ENCODE measurements at places on chromosomes 3 and 15. TPM values are rescaled to one million over a fixed set of nuclear protein-coding genes. Genes with fewer than 3 reads are reported as not detected.

Gene HTR3E
- total RNA-seq, result not detected

GRCh38 chr3:98962951-98963350, 61.5 kb upstream of the DCBLD2 start:
- H3K27ac ChIP-seq, result no peak overlapping the region
- H3K27me3 ChIP-seq, result no peaks in the 10 kb centered on the region
- H3K4me1 ChIP-seq, result no peaks in the 10 kb centered on the region

DNA sequence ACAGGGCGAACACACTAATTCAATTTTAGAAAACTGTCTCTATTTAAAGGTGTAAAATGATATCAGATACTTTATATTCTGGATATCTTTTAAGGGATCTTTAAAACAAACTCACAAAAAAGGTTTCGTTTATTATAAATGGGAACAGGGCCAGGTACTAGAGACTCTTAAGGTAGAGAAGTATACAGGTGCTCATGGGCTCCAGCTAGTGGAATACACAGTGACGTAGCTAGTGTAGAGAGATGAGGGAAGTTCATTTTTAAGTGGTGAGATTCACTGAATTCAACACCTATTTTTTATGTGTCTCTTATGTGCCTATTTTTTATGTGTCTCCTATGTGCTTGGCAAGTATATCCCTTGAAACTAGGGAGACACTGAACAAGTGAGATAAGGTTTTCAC, 132.7 kb upstream of the FAM3D start:
- DNase-seq, result no peak
- H3K36me3 ChIP-seq, result no peaks in the 10 kb centered on the region
- no peaks in the 10 kb centered on the region for H3K4me1 ChIP-seq
- H3K4me3 ChIP-seq, result no peak overlapping the region

DNA sequence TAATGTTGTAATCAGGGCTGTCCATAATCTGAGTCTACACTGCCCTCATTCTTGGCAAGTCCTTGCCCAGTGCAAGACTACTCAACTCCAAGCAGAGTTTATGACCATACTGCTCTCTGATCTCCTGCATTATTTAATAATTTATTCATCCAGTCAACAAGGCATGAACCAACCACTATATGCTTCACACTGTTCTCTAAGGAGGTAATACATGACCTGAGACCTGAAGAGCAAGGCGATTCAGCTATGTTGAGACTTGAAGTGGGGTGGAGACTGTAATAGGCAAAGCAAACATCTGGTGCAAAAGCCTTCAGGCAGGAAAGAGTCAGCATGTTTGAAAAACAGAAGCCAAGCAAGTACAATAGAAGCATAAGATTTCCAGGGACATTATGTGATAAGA, 1362.8 kb downstream of the ROBO2 start:
- H3K27ac ChIP-seq, result no peak overlapping the region
- no peaks in the 10 kb centered on the region for H3K4me1 ChIP-seq
- no peak overlapping the region for H3K4me3 ChIP-seq

DNA sequence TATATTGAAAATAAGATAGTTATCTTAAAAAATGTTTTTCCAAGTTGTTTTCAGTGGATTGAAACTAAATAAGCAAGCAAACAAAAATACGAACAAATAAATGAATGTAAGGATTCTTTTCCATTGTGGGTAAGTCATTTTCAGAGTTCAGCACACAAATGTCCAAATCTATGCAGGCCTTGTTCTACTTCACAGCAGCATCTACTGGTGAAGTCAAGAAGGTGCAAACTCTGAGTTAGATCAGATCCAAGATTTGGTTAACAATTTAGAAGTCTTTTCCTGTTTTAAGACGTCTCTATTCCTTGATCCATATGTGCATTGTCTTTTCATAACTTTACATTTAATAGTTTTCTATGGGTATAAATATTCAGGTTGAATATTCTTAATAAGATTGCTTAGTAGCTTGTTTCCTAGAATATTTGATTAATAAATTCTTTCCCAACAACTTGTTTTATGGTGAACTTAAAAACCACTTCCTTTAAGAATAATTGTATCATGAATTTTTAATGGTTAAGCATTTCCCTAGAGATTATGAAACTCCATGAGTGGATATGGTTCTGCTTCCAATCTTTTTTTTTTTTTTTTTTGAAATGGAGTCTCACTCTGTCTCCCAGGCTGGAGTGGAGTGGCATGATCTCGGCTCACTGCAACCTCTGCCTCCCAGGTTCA, 10.5 kb downstream of the PTX3 start:
- no peaks in the 10 kb centered on the region for H3K36me3 ChIP-seq
- H3K4me3 ChIP-seq, result no peak overlapping the region
- peak; percentile 24 for DNase-seq
- no peak overlapping the region for H3K27ac ChIP-seq

DNA sequence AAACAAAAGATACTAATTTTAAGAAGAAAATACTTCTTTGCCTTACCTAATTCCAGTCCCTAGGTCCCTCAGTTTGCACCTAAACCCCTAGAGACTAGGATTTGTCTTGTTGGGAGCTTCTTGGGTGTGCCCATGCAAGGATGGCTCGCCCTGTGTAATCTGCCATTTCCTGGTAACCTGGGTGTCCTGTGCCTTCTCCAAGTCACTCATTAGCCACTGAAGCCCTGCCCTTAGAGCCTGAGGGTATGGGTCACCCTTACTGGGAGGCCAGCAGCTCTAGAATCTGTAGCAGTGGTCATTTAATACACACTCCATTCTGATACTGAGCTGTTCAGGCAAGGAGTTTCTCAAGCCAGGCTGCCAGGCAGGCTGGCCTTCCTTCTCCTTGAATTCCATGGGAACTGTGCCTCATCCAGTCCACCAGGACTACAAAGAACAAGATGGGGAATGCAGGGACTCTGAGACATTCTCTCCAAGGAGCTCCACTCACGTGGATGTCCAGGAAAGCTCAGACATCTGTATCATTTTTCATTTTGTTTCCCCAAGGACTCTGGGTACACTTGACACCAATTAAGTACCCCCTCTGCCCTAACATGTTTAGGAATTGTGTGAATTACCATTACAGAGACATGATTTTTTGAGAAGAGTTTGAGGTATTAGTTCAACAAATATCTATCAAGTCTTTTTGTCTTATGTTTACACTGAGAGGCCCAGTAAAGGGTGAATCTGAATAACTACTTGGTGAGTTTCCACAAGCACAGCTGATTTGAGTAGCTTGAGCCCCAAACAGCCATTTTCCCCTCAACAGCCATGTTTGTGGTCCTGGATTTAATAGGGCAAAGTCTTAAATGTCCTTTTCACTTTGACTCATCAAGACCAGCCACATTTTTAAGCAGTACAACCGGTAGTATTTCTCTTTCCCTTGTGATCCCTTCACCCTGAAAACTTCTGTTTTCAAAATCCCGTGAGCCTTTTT, 52.6 kb downstream of the ARNT2 start:
- H3K4me1 ChIP-seq, result peaks cover 1% of the 10 kb centered on the region
- no peaks in the 10 kb centered on the region for H3K36me3 ChIP-seq
- DNase-seq, result no peak
- no peak overlapping the region for H3K4me3 ChIP-seq
- no peak overlapping the region for H3K27ac ChIP-seq

GRCh38 chr3:126179825-126180476, 435 bp downstream of the ALDH1L1 start:
- peak; percentile 71 for DNase-seq
- peak overlapping the region; percentile 94 for H3K27ac ChIP-seq
- peaks cover 25% of the 10 kb centered on the region for H3K4me1 ChIP-seq
- no peaks in the 10 kb centered on the region for H3K27me3 ChIP-seq
- H3K36me3 ChIP-seq, result no peaks in the 10 kb centered on the region

Data from kidney (tissue), 22 donors.